ENCODE measurements at places on chromosomes 3 and 15.
A peak's percentile ranks its signal among the peaks of the same experiment; 100 is the strongest.

DNA sequence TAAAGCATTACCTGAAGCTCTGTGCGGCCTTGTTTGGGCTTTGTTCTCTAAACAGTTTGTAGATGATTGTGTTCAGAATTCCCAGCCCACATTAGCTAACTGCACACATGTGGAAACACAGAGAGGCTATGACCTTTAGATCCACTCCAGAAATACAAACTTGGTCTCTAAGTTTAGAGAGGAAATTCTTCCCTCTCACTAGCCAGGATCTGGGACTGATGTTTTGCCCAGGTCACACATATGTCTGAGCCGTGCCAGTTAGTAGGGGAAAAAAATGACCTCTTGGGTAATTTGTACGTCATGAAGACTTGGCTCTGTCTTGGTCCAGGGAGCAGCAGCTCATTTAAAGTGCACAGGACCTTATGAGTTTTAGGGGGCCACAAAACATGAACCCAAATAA, 223.1 kb downstream of the RBMS3 start:
- DNase-seq = no peak

DNA sequence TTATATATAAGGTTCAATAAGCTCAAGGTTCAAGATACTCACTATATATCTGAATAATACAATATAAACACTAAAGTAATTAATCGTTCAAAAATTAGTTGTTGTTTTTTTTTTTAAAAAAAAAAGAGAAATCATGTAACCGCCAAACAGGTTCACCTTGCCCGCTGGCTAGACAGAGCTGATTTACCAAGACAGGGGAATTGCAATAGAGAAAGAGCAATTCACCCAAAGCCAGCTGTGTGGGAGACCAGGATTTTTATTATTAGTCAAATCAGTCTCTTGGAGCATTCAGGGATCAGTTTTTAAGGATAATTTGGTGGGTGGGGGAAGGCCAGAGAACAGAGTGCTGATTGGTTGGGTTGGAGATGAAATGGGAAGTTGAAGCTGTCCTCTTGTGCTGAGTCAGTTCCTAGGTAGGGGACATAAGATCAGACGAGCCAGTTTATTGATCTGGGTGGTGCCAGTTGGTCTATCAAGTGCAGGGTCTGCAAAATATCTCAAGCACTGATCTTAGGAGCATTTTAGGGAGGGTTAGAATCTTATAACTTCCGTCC, 7.9 kb downstream of the HIGD1A start:
- DNase-seq = no peak

- no peak for DNase-seq
Observed at GRCh38 chr3:52781741-52782140, 4.3 kb downstream of the ITIH1 start.

DNA sequence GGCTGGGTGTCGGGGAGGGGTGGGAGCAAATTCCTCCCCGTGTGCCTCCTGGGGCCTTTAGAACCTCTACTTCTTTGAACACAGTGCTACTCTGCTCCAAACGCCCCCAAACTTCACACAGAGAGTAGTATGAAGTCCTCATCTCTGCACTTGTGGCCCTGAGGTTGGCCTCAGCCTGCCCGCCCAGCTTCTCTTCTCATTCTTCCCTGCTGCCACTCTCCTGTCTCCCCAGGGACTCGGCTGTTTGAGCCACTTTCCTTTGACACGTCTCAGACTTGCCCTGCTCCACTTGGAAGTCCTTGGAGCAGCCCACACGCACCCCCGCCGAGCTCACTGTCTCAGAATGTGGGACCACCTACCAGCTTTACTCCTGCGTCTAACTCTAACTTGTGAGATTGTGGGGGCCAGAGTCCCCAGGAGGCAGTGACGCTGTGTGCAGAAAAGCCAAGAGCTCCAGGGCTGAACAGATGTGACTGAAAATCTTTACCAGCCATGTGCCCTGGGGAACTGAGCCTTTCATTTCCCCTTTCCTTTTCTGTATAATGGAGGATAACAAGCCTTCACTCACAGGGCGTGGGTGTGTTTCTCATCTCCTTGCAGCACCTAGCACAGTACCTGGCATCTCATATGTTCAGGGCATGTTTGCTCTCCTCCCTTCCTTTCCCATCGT, 233.6 kb upstream of the CTDSPL start:
- no peak for DNase-seq

DNA sequence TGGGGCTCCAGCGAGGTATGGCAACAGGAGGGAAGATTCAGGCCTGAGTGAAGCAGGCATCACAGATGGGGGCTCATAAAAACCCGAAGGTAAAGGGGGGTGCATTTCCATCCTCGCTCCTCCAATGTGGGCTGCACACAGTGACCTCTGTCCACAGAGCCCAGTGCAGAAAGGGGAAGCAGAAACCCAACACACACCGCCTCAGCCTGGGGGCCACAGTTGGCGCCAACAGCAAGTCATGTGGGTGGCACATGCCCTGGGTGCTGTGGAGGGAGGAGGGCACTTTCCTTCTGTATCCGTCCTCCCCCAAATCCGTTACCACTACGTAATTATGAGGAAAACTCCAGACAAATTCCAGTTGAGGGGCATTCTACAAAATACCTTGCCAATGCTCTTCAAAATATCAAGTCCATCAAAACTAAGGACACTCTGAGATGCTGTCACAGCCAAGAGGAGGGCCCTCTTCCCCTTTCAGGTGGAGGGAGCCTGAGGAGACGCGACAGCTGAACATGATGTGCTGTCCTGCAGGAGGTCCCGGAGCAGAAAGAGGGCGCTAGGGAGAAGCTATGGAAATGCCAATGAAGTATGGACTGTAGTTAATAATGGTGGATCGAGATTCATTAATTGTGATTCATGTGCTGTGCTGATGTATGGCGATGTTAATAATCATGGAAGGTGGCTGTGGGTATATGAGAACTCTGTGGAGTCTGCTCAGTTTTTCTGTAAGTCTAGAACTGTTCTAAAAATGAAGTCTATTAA, 16.4 kb downstream of the APBA2 start:
- DNase-seq = no peak

DNA sequence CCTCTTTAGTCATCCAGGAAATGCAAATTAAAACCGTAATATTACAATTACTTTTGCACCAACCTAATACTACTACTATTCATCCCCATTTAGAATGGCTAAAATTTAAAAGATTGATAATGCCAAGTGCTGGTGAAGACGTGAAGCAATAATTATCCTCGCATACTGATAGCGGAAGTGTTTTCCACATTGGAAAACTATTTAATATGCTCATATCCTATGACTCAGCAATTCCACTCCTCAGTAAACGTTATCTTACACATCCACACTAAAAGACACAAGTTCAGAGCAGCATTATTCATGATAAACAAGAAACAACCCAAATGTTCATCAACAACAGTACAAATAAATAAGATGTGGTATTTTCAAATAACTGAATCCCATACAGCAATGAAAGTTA, 70.6 kb downstream of the VPS13C start:
- DNase-seq = no peak

GRCh38 chr3:47007482-47008233, 28.2 kb downstream of the NBEAL2 start:
- DNase-seq = no peak

DNA sequence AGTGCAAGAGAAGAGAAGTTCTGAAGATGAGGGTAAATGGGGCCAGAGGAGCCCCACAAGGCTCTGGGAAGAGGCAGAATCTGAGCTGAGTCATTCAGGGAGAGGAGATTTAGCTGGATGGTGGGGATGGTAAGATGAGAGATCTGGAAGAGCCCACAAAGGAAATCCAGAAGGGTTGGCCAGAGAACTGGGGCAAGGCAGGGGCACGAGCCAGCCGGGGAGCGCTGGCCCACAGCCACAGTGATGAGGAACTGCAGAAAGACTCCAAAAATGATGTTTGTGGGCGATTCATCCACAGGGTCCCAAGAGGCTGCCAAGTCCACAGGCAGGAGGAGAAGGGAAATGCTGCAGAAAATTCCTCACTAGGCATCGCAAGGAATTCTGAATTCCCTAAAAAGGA, 75.9 kb upstream of the ATP2B2 start:
- no peak for DNase-seq

- DNase-seq = no peak
Observed at GRCh38 chr3:35745351-35745750, 106.0 kb downstream of the ARPP21 start.

DNA sequence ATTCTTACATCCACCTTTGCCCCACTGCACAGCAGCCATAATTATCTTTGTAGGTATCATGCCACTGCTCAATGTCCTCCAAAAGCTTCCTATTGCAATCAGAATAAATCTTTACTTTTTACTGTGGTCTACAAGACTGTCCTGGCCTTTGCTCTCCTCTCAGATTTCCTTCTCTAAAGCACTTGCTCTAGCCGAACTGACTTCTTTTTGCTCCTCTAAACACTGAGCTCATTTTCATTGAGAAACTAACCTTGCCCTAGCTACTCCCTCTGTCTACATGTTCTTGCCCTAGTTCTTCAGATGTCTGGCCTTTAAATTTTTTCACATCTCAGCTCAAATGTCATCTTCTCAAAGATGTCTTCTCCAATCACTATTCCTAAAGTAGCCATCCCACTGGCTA, 342.8 kb downstream of the TBC1D5 start:
- no peak for DNase-seq

- DNase-seq = peak; percentile 50
Observed at GRCh38 chr3:25150199-25150598, 277.9 kb upstream of the RARB start.

- DNase-seq = no peak
Observed at GRCh38 chr3:78977073-78977472, 790.7 kb downstream of the ROBO1 start.

- no peak for DNase-seq
Observed at GRCh38 chr3:160447544-160447943, 2.0 kb downstream of the TRIM59 start.

- peak; percentile 100 for DNase-seq
Observed at GRCh38 chr3:140941434-140942220, at the start of gene SLC25A36. Gene SLC25A36 (plus strand): TSS chr3:140941836. CDS start chr3:140942055, 219 bp downstream.

- no peak for DNase-seq
Observed at GRCh38 chr3:157418104-157418503, 18.5 kb upstream of the PTX3 start.

- DNase-seq = no peak
Observed at GRCh38 chr3:47685037-47685436, 96.7 kb downstream of the SMARCC1 start.

DNA sequence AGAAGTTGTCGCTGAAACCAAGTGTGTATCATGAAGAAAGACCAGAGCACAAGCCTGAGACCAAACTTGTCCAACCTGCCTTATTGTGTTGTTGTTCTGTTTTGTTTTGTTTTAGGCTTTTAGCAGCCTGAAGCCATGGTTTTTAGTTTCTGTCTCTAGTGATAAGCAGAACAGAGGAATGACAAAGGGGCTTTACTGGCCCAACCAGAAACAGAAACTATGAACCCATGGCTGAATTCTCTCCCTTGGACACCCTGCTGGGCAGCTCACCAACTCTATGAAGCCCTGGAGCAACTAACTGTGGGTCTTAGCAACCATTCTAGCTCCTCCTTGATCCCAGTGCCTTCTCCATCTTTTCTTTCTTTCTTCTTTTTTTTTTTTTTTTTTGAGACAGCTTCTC, 30.3 kb downstream of the HCLS1 start:
- peak; percentile 86 for DNase-seq

DNA sequence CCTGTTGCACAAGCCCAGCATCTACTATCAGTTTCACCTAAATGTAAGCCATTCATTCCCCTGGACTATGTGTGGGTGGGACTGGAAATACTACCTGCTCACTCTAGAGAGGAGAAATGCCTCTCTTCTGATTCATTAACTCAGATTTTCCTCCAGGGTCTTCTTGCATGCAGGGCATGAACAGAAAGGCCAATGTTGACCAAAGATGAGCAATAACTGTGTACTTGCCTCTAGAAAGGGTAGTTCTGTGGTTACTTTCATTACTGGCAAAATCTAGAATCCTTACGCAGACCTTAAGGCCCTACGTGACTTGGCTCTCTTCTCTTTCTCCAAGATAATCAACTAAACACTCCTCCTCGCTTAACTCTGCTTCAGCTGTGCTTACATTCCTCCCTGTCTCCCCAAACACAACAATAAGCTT, 81.4 kb upstream of the PSMD6 start:
- DNase-seq = no peak

GRCh38 chr15:94666553-94666952, 435.2 kb downstream of the MCTP2 start:
- DNase-seq = peak; percentile 3

DNA sequence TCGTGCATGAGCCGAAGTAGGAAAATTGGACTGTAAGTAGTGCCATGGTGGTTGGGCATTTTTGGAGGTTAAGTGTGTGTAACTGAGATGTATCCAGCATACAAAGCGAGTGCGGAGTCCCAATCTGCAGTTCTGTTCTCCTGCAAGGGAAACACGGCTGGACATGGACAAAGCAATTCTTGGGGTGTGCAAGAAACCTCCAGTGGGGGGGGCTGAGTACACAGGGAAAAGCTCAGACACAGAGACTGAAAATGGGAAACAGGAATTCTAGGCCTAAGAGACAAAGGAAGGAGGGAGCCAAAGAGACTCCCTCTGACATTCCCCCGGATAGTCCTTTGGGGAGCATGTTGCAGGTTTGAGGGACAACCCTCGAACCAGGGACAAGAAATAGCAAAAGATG, 83.2 kb upstream of the PLSCR4 start:
- no peak for DNase-seq

GRCh38 chr3:193769437-193769836, 176.4 kb downstream of the OPA1 start:
- DNase-seq = no peak

DNA sequence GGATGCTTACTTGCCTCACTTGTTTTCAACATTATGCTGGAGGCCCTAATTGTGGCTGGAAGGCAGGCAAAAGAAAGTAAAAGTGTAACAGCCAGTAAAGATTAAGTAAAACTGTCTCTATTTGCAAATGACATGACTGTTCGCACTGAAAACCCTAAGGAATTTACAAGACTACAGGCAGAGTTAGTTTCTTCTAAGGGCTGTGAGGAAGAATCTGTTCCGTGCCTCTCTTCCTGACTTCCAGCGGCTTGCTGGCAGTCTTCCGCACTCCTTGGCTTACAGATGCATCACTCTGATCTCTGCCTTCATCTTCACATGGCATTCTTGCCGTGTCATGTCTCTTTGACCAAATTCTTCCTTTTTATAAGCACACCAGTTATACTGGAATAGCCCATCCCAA, 86.1 kb downstream of the DLG1 start:
- DNase-seq = peak; percentile 28

DNA sequence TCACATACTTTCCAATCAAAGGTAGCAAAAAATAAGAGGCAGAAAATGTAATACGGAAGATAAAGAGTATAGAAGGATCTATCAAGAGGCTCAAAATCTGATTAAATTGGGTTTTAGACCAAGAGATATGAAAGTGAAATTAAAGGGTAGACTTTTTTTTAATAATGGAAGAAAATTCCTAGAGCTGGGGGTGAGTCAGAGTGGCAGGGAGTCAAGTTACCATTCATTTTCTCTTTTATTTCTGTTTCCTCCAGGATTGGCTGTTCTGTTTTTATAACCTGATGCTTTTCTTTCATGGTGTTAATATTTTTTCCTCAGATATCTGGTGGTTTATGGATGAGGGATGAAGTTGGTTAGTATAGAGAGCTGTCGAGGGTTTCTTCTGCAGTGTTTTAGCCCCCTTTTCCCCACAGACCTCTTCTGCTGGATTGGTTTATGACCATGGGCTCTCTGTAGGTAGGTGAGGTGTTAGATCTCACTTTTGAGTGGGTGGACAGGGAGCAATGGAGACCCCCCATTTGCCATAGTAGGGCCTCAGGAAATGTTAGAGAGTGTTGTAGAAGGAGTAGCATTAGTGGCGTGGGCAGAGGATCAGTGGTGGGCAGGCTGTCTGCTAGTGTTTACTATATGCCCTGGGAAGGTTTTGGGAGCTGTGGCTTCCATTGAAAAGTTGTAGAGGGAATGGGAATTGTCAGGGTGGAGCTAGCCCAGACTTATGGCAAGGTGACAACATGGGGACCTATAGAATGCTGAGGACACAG, 201.6 kb upstream of the GOLGA6L4 start:
- no peak for DNase-seq

GRCh38 chr3:183022936-183023516, 42.7 kb upstream of the DCUN1D1 start:
- DNase-seq = no peak
